ENCODE measurements at places on chromosomes 11 and 22. TPM values are rescaled to one million over a fixed set of nuclear protein-coding genes. Genes with fewer than 3 reads are reported as not detected.

The WBP2NL gene
- 1.9 TPM for total RNA-seq

The MIEF1 gene
- 27.7 TPM for total RNA-seq

The OR10D3 gene
- total RNA-seq, result not detected

The OR52B2 gene
- total RNA-seq, result not detected

The CXCR5 gene
- total RNA-seq, result 0.09 TPM

The TIMP3 gene
- total RNA-seq, result 390 TPM

The MYOD1 gene
- total RNA-seq, result not detected

Measured in lower lobe of right lung (tissue), 2 donors.